ENCODE measurements at places on chromosomes 3 and 15. TPM values are rescaled to one million over a fixed set of nuclear protein-coding genes. Genes with fewer than 3 reads are reported as not detected.

DNA sequence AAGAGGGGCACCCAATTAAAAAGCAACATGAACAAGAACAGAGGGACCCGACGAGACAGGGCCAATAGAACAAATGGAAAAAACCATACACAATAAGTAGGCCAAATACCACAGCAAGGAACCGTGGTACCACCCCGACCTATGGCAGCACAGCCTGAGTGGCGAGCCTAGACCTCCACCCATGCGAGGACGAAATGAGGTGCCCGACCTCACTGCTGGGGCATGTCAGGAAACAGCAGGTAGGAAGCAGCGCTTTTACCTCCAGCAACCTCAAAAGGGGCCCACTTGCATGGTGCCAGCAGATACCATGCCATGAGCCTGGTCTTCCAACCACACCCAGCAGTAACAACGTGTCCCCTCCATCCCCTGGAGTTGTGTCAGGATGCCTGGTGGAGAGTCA is 77.9 kb downstream of the PCSK6 start:
- no peak for DNase-seq

DNA sequence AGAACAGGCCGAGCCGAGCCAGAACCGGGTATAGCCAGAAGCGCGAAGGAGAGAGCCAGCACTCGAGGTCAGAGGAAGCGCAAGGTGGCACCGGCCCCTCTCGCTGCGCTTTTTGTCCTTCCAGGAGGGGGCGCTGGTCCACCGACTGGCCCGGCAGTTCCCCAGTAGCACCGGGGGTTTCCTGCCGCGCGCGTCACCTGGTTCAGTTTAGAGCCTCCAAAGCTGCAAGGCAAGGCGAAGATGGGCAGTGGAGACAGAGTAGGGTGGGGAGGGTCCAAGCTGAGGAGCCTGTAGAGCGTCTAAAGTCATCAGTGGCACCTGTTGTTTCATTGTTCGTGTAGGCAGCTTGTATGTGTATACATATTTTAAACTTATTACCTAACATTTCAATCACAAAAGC is 7.6 kb upstream of the NR2E3 start:
- no peak for DNase-seq

GRCh38 chr3:129599607-129600006 is 6.9 kb downstream of the PLXND1 start:
- DNase-seq, result no peak

DNA sequence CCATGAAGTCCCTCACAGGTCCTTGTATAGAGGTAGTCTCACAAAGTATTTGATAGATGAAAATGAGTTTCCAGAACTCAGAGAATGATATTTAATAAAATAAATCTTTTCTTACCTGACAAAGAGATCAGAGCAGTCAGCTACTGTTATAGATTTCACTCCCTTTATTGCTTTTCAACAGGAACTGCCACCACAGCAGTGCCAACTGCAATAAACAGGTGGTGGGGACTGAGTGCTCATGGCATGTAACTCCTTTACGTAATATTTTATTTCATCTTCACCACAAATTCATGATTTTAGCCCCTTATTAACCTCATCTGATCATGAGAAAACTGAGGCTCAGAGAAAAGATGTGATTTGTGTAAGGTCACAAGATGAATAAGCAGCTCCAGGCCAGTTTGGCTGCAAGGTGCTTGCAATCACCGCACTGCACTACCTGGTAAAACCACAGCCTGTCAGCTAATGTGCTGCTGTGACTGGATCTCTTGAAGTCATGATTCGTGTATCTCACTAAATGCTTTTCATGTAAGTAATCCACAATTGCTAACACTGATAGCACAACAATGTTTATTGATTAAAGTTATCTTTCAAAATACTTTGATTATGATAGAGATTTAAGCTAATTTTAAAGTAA is 78.8 kb downstream of the WNT5A start:
- no peak for DNase-seq

DNA sequence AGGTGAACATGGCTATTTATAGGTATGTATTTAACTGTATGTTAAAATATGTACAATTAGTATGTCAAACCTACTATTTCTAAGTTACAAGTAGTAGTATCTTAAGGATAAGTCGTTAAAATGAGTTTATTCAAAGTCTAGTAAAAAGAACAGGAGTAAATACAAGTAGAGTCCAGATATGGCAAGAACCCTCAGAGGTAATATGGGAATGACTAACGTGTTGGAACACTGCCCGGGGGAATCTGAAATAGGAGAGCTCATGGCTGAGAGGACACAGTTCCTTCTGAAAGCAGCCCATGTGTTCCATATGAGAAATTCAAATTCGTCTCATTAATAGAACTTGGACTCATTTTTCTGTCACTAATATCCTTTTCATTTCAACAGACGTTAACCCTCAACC is 158.8 kb downstream of the CLSTN2 start:
- peak; percentile 39 for DNase-seq

- no peak for DNase-seq
These were observed 196.8 kb downstream of the GABRG3 start for GRCh38 chr15:27167738-27168137.

GRCh38 chr15:56653107-56653506 is 80.2 kb downstream of the ZNF280D start:
- DNase-seq, result no peak

GRCh38 chr15:39429898-39430357 is 151.0 kb upstream of the THBS1 start:
- no peak for DNase-seq

Gene KLHL24
- 87.3 TPM for total RNA-seq

Gene RTP2
- total RNA-seq, result not detected

Gene UNC13C
- not detected for total RNA-seq

Gene TEX55
- total RNA-seq, result not detected

Measured in tibial nerve (tissue), 4 donors.